CD4-positive, alpha-beta memory T cell (primary cell): ENCODE measurements at places on chromosomes 11 and 22. TPM values are rescaled to one million over a fixed set of nuclear protein-coding genes. Genes with fewer than 3 reads are reported as not detected.

Gene XNDC1N
- polyA plus RNA-seq = 4.3 TPM

Gene BIK
- 8.8 TPM for polyA plus RNA-seq

DNA sequence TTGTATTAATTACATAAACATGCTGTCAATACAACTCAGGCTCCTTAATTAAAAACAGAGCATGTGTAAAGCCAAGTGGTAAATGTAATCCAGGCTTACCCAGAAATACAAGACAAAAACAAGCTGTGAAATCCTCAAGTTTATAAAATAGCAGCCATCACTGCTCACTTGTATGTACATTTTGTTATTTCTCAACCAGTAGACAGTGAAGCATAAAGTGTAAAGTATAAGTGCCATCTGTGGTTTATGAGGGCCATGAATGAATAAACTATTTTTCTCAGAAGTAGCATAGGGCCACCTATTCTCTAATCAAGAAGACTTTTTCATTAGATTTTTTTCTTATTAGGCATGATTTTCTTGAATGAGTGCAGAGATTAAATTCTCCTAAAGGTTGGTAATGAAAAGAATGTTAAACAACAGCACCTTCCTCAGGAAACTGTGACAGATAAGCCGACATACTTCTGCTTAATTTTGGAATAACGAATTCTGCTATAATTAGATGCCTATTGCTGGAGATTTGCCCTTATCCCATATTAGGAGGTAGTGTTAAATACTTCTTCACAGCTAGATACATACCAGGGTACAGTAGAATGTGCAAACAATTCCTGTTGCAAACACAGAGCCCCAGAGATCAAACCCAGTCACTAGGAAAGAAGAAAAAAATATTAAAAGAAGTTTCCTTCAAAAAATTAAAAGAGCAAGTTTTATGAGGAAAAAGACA is 13.0 kb downstream of the SLC5A12 start:
- no peak for DNase-seq

- DNase-seq = no peak
These were observed 12.7 kb downstream of the STK33 start for GRCh38 chr11:8581300-8581699.

Gene ANGPTL5
- polyA plus RNA-seq = not detected

- no peak for DNase-seq
These were observed 11.5 kb downstream of the PARVG start for GRCh38 chr22:44192098-44192815.

DNA sequence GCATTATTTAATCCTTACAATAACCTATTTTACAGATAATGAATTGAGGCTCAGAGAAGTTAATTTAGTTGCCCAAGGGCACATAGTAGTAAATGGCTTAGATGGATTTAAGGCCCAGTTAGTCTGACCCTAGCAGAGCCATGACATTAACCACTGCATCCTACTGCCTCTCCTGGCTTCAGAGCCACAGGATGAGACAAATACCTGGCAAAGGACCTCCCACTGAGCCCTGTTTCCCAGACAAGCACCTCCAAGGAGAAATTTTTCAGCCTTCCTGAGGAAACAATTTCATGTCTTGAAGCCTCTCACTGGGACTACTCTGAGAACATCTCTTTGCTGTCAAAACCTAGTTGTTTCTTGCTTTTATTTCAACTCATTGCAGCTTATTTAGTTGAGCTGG is 28.4 kb downstream of the IZUMO1R start:
- no peak for DNase-seq

DNA sequence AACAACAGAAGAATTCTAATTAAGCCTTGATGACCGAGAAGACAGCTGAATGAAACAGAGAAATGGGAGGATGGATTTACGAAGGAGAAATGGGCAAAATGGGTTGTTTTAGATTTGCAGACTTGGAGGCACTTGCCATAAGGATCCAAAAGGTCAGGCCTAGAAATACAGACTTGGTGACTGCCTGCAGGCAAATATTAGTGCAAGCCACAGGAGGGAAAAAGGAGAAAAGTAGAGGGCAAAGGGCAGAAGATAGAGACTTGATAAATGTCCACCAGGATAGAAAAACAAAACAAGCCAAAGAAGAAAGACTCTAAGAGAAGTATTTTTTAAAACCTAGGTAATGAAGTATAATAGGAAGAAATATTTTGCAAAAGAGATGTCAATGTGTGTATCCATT is 13.1 kb downstream of the CCDC34 start:
- DNase-seq = no peak

GRCh38 chr11:64364435-64364834 is 5.5 kb downstream of the RPS6KA4 start:
- no peak for DNase-seq

DNA sequence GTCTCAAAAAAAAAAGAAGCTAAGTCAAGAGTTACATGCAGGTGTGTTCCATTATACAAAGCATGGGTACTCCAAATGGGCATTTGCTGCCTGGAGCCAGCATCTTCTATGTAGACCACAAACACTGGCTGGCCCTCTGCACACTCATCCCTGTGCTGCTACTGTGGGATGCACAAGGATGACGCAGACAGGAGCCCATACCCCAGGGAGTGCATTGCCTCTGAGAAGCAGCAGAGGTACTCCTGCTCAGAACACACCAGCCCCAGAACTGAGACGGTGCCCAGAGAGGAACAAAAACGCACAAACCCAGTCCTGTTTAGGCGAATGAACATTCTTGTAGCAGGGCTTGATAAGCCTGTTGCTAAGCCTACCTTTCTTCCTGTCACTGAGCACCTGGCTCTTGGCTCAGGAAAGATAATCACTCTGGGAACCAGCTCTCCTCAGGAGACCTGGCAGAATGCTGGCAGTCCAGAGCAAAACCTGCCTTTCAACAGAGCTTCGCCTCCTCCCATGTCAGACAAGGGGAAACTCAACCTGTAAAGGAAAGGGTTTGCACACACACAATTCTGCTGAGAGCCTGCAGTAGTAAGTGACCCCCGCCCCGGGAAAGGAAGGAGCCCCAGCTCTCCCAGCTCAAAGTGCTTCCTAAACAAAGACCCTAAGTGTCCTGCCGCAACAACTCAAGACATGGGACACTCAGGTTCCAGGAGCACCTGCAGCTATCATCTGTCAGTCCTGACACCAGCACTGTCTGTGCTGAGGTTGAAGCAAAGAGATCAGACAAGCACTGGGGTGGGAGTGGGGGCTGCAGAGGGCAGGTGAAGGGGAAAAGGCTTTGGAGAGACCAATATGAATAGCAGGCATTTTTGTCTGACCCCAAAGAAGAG is 145.7 kb downstream of the TENM4 start:
- no peak for DNase-seq

GRCh38 chr11:122232985-122233384 is 117.0 kb upstream of the BLID start:
- DNase-seq = no peak

Gene RPS6KA4
- polyA plus RNA-seq = 6.7 TPM

- no peak for DNase-seq
These were observed 4.8 kb downstream of the BARX2 start for GRCh38 chr11:129380413-129380812.

DNA sequence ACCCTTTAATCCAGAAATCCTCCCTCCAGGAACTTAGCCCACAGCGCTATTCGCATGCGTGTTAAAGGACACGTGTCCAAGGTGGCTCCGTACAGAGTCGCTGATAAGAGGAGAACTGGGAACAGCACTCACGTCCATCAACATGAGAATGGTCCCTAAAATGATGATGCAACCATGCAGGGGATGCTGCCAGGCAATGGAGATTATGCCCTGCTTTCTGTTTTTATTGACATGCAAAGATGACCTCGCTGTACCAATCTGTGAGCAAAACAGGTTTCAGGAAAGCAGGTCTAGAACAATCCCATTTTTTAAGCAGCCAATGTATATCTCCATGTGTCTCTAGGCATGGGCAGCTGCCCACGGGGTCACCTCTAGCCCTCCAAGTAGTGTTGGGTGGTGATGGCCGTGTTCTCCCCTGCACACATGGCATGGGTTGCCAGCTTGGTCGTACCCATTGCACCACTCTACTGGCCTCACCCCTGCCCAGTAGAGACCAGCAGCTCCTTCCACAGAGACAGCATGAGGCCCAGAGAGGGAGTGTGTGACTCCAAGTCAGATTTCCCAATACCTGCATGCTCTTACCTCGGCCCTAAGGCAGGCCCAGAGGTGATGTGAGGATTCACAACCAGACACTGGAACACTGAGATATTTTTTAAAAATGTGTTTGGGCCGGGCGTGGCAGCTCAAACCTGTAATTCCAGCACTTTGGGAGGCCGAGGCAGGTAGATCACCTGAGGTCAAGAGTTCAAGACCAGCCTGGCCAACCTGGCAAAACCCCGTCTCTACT is 68.3 kb upstream of the LINC01488 start:
- DNase-seq = no peak

- no peak for DNase-seq
These were observed 148.6 kb downstream of the NXPE2 start for GRCh38 chr11:114826910-114827442.

- DNase-seq = no peak
These were observed 16.4 kb downstream of the FRMD8 start for GRCh38 chr11:65402790-65403189.

GRCh38 chr11:94219771-94220170 is 84.6 kb upstream of the IZUMO1R start:
- no peak for DNase-seq

DNA sequence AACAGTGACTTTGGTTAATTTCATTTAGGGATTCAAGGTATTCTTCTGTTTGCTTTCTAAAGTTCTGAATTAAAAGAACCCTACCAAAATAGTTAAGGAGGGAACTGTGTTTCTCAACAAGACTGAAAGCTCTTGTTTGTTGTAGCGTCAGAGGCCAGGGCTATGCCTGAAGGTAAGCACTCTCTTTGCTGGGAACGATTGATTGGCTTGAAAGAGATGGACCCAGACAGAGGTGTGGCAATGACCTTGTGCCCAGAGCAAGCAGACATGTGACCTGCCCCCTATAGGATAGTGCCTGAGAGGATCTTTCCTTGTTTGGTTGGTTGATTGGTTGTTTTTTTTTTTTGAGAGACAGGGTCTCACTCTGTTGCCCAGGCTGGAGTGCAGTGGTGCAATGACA is 68.3 kb upstream of the CECR2 start:
- no peak for DNase-seq

Gene MUC5B
- polyA plus RNA-seq = not detected

GRCh38 chr11:43735961-43736360 is 55.4 kb downstream of the HSD17B12 start:
- no peak for DNase-seq

Gene MAPK12
- polyA plus RNA-seq = not detected

GRCh38 chr11:46529095-46529905 is 64.5 kb downstream of the AMBRA1 start:
- DNase-seq = peak; percentile 78

Gene RIMBP3C
- polyA plus RNA-seq = 0.49 TPM

Gene ASPHD2
- 4.1 TPM for polyA plus RNA-seq

DNA sequence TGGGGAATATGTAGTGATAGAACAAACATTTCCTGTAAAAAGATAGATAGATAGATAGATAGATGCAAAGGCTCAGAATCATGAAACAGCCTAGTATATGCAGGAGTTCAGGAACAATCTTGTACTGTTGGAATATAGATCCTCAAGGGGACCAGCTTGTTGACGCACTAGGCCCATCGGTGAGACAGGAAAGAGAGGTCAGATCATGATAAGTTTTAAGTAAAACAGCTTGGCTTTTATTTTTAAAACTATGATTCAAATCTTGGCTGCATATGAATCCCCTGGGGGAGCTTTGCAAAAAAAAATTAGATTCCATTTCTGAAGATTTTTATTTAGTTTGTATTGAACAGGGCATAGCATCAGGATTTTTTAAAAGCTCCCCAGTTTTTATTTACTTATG is 185.8 kb downstream of the TRPC6 start:
- no peak for DNase-seq

DNA sequence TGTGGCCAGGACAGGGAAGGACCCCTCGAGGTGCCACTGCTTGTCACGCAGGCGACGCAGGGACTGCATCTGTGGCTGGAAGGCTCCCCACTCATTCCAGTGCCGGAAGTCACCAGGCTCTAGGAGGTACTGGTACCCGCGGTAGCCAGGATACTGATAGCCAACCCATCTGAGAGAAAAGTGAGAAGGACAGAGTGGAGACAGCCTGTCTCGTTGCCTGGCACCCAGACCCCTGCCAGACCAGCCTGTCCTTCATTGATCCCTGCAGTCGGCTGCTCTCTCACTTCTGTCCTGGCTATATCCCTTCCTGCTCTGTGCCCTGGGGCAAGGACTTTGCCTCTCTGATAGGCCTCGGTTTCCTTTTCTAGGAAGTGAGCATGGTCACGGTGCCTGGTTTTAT is 9.6 kb upstream of the TPST2 start:
- no peak for DNase-seq

Gene KLHL35
- 1.5 TPM for polyA plus RNA-seq

DNA sequence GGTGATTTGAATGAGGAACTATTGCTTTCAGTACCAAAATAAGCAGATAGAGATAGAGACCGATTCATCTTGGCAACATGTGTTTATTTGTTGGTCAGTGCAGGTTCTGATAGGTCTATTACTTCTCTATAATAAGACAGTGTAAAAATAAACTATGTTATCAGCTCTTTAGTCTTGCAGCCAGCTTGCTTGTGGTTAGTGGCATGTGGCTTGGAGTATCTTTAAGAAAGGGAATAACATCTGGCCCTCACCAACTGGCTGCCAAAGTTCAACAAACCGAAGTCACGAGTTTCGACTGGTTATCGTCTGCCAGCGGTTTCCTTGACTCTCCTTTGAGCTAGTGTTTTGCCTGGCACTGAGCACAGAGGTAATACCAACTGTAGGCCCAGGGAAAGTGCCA is 71.8 kb downstream of the CTTN start:
- DNase-seq = no peak

DNA sequence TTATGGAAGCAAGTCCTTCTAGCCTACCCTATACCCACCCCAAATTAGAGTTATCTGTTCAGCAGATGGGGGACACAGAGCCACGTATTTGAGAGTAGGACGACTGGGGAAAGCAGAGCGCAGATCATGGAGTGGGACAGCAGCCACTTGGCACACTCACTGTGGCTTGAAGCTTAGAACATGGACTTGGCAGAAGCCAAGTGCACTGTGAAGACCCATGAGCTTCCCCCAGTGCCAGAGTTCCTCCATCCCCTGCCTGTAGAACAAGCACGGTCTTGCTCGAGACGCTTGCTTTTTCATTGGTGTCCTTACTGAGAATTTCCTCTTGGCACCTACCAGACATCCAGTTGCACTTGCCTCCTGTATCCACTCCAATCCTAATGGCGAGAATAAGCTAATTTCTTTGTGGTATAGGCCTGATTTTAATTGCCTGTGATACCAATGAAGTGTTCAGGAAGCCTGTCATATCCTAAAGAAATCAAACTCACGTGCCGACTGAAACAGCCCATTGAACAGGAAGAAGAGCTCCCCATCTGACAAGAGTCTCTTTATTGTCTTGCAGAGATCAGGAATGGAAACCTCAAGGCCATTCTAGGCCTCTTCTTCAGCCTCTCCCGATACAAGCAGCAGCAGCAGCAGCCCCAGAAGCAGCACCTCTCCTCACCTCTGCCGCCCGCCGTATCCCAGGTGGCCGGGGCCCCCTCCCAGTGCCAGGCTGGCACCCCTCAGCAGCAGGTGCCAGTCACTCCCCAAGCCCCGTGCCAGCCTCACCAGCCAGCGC is 166.9 kb downstream of the NAV2 start:
- DNase-seq = no peak

- DNase-seq = peak; percentile 60
These were observed 45.2 kb upstream of the RASSF10 start for GRCh38 chr11:12963792-12964536.

GRCh38 chr11:134139303-134139872 is 70.5 kb downstream of the JAM3 start:
- no peak for DNase-seq

- no peak for DNase-seq
These were observed 749.9 kb downstream of the METTL15 start for GRCh38 chr11:28858076-28858475.

Gene DGCR6L
- 145 TPM for polyA plus RNA-seq

Gene RNF169
- 1.8 TPM for polyA plus RNA-seq

GRCh38 chr11:78214331-78215194 is 25.8 kb downstream of the USP35 start:
- DNase-seq = no peak
